ENCODE measurements at places on chromosomes 2 and 18.

- DNase-seq: peak; percentile 88
Measured at GRCh38 chr18:56565551-56566345, 72.6 kb downstream of the TXNL1 start.

DNA sequence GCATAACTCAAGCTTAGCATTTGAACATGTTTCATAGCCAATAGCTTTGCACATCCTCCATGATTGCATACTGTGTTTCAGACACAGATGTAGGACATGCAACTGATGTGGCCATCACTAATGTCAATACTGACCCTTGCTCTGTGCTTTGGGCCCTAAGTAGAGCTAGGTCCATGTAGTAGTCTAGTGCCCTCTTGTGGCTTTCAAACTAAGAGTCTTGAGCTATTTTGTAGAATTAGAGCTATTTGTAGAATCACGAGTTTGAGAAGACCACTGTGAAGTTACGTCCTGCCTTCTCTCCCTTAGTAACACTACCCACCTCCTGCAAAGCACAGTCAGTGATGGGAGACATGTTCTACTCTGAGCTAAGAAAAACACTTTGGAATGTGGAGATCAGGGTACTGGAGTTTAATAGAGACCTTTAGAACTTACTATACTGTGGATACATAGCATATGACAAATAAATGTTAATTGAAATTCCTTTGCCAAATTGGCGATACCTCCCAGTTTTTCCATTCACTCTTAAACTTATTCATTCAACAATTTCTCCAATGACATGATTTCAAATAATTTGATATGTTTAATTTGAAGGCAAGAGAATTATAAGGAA, 306.5 kb upstream of the TNP1 start:
- peak; percentile 36 for DNase-seq

GRCh38 chr2:176388861-176389260, 119.6 kb downstream of the MTX2 start:
- DNase-seq: no peak

- no peak for DNase-seq
Measured at GRCh38 chr2:3584076-3584475, 9.0 kb downstream of the RPS7 start.

DNA sequence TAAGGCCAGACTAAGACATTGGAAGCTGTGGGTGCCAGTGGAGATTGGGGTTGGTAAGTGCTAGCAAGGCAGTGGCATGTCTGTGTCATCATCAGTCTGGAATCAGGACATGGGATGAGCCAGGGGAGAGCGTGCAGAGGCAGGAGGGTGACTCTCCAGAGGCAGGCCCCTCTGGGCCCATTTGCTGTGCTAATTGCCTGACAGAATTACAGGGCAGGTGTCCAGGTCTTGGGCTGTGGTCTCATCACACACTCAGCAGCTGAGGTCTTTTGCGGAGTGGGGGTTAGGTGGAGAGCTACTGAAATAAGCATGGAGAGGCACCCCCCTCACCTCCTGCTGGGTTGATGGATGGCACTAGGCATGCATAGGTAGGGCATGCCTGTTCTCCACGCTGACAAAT, 57.4 kb downstream of the CELF4 start:
- no peak for DNase-seq

DNA sequence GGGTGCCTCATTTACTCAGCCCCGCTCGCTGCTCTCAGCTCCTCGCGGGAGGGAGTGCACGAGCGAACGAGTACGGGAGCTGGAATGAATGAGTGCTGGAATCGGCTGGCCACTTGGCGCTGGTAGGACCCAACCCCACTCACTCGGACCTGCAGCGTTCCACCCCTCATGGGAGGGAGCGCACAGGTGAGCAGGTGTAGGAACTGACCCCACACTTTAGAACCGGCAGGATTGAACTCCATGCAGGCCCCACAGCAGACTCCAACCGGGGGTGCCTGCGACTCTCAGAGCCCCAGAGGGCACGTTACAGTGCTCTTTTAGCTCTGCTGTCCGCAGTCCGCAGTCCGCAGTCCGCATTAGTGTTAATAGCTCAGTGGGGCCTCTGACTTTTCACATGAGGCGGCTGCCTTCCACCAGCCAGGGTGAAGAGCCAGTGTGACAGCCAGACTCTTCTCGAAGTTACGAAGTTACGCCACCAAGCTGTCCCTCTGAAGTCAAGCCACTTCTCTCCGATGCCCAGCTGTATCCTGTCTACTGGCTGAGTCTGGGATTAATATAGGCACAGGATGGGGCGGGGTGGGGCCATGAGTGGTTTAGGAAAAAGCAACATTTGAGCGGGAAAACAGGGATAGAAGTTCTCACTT, 102.7 kb upstream of the ARHGAP15 start:
- no peak for DNase-seq

GRCh38 chr2:69013142-69013839, at the start of gene ANTXR1:
Gene ANTXR1 (plus strand): TSS chr2:69013179. CDS start chr2:69013500, 321 bp downstream.
- DNase-seq: peak; percentile 87

DNA sequence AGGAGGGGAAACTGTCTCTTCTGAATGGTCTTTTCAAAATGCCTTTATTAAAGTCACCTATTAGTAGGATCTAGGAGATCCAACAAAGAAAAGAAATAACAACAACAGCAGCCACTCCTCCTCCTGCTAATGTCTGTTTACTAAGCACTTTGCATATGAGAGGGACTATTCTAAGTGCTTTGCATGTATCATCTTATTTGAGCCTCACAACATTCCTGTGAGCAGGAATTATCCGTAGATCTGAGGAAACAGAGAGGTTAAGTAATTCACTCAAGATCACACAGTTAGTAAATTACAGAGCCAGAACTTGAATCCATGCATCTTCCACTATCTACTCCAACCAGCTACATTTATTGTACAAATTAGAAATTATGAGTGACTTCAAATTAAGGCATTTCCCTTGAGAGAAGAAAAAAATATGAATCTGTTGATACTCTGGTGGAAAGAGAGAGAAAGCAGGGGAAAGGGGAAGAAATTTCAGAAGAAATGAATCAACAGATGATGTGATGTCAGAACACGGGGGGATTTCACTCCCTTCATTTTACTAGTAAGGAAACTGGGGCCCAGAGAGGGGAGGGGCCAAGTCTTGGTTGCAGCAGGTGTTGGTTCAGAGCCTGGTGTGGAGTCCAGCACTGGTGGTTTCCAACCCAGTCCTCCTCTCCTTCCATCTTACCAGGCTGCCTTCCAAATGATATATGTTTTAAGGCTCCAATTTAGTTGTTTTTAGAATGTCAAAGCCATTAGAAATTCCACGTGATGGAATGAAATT, 49.7 kb downstream of the TSN start:
- DNase-seq: no peak

DNA sequence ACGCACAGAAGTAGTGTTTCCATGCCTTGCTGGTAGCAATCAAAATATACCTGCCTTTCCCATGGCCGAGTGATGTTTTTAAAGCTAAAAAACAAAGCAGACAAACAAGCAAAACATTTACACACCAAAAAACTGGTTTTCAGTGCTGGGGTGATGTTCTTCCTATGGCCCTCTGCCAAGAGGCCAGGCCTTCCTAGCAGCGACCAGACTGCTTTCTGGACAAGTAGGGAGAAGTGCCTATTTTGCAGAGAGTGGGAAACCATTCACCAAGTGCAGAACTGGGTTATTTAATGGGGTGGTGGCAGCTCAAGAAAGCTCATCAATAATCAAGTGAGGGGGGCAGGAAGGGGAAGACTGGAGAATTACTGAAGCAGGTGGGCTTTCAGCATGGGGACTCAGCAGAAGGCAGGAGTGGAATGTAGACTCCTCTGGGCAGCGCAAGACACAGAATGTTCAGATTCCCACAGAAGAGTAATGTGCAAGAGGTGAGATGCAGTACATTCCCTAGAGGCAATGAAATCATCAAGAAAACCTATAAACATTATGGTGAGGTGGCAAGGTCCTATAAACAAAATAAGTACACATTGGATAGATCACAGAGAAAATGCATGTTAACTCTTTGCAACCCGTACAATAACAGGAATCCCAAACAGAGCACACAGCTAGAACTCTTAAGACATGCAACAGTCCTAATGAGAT, 44.0 kb downstream of the CPO start:
- no peak for DNase-seq

- DNase-seq: no peak
Measured at GRCh38 chr2:226862623-226863022, 26.8 kb downstream of the RHBDD1 start.

DNA sequence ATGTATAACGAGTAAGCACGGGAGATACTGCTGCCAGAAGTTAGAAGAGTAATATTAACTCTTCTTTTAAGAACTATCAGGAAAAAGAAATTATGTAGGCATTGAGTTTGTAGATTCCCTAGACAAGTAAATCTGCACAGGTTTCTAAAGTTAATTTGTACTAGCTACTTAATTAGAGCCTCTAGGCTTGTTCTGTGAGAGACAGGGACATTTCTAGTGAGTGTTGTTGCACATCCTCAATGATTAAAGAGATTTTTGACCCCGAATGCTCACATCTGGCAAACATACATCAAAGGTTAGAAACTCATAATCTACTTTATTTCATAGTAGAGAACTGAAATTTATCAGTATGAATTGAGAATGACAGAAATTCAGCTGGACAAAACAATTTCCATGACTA, 669.0 kb upstream of the CDH7 start:
- DNase-seq: no peak

- DNase-seq: no peak
Measured at GRCh38 chr2:47173986-47174732, 19.1 kb upstream of the STPG4 start.

- no peak for DNase-seq
Measured at GRCh38 chr2:102606353-102606752, 13.0 kb upstream of the SLC9A2 start.

DNA sequence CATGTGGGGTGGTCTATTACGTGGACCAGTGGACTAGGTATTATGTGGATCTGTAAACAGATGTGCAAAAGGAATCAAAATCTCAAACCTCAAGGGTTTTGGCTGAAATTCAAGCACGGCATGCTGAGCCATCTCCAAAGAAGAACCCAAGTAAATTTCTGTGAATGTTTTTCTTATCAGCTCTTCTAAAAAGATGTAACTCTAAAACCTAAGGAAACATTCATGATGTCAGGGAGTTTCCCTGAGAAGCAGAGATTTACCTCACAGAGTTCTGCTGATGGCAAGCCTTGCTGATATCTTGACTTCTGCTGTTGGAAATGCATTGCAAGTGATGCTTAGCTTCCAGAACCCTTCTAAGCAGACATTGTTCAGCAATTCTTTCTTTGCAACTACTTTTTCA, 21.6 kb downstream of the DSG4 start:
- no peak for DNase-seq

- DNase-seq: no peak
Measured at GRCh38 chr2:172858473-172858745, 122.8 kb downstream of the RAPGEF4 start.

- no peak for DNase-seq
Measured at GRCh38 chr18:41763361-41763760, 191.7 kb upstream of the PIK3C3 start.

GRCh38 chr2:199025146-199025545, 432.6 kb downstream of the SATB2 start:
- DNase-seq: no peak

DNA sequence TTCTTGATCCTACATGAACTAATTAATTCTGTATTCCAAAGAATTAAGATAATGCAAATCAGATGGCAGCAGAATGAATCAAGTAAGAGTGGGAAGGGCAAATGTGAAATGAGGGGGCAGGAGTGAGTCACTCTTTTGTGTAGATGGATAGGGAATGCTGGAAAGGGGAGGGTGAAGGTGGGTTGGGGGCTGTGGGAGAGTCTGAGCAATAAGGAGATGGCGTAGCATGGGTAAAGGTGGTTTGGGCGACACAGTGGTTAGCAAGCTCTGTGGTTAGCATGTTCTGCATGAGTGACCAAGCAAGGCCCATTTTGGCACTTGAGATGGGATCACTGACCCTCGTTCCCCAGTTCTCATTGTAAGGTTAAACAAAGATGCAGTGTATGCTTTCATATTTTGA, 20.4 kb downstream of the GPD2 start:
- no peak for DNase-seq

GRCh38 chr2:241256168-241256545, 59.3 kb downstream of the HDLBP start:
- DNase-seq: no peak

- no peak for DNase-seq
Measured at GRCh38 chr2:180057706-180058412, 50.8 kb upstream of the CWC22 start.

GRCh38 chr2:203878063-203878462, 10.5 kb downstream of the CTLA4 start:
- no peak for DNase-seq

DNA sequence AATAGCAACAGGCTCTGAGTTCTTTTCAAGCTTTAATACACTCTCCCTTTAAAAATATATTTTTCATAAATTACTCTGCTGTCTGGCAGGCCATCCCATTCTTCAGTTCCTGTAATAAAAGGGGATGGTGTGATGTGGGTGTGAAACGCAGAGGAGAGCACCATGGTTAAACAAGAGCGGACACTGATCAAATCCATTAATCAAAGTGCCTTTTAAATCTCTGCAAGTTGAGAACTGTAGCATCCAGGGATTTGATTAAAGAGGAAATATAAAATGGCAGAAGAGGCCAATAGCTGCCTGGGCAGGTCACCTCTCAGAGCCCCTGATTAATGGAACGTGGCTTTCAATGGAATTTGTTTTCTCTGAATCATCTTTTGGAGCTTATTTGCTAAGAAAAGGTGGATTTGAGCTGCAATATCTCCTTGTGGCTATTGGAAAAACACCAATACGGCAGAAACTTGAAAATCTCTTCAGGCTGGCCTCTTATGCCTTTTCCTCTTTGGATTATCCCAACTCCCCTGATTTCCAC, 96.9 kb downstream of the ACTR3 start:
- no peak for DNase-seq

DNA sequence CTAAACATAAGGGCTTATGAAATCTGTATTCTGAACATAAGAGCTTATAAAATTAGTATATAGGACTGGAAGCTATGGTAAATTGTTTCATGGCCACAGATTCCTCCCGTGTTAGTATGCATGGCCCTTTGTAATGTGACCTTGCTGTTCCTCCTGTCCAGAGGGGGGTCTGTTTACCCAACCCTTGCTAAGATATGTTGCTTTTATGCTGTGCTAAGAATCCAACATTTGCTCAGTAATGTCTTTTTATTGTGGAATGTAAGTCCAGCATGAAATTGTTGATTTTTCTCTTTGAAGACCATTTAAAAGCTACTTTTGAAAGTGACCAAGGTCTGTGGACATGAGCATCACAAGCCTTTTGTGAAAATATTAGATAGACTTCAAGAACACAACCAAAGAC, 485.4 kb downstream of the PARD3B start:
- no peak for DNase-seq

DNA sequence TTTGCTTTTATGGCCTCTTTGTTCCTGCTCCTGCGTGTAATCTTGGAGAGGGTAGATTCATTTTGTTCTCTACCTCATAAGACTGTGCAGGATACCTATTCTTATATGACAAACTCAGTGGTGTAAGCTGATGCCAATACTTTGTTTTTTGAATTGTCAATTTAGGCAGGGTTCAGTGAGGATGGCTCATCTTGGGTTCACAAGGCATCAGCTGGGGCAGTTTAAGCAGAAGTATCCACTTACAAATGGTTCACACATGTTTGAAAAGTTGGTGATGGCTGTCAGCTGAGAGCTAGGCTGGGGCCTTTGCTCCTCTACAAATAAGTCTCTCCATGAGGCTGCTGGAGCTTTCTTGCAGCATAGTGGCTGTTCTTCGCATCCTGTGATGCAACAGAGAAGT, 920.6 kb upstream of the PIK3C3 start:
- no peak for DNase-seq

GRCh38 chr18:68445136-68445535, 269.8 kb downstream of the TMX3 start:
- DNase-seq: no peak

- DNase-seq: no peak
Measured at GRCh38 chr18:35642802-35643201, 61.3 kb downstream of the GALNT1 start.

GRCh38 chr2:220572385-220572784, 945.0 kb downstream of the SLC4A3 start:
- DNase-seq: peak; percentile 65

- no peak for DNase-seq
Measured at GRCh38 chr2:39606585-39606984, 59.1 kb upstream of the TMEM178A start.

All from GM03348 (cell line).